ENCODE measurements at places on chromosomes 5 and 9.

DNA sequence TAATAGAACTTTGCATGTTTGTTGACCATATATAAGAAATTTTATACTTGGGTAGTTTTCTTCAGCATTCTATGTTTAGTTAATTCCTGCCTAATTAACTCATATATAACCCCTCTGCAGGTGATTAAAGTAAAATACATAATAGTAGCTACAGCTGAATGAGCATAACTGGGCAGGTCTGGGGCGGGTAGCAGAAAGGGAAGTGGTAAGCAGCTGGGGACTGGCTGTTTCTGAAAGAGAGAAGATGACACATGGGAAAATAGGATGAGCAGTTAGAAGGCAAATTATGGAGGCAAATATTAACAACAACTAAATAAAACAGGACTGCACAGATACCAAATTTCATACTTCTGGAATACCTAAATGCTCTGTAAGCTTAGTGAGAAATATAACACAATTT is 128.1 kb downstream of the CPLANE1 start:
- no peak for DNase-seq

DNA sequence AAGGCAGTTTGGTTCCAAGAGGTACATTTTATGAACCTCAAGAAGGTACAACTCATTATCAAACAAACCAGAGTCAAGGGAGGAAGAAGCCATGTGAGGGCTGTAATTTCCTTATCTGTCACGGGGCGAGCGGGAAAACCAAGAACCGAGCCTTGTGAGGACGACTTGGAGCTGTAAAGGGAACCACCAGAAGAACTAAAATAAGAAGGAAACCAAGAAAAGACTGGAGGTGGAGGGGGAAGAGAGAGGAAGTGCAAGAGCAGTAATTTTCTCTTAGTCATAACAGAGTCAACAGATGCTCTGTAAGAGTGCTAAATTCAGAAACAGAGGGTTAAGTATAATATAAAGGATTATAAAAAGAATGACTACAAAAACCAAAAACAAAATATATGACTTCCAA is 127.1 kb downstream of the DIRAS2 start:
- DNase-seq: no peak

DNA sequence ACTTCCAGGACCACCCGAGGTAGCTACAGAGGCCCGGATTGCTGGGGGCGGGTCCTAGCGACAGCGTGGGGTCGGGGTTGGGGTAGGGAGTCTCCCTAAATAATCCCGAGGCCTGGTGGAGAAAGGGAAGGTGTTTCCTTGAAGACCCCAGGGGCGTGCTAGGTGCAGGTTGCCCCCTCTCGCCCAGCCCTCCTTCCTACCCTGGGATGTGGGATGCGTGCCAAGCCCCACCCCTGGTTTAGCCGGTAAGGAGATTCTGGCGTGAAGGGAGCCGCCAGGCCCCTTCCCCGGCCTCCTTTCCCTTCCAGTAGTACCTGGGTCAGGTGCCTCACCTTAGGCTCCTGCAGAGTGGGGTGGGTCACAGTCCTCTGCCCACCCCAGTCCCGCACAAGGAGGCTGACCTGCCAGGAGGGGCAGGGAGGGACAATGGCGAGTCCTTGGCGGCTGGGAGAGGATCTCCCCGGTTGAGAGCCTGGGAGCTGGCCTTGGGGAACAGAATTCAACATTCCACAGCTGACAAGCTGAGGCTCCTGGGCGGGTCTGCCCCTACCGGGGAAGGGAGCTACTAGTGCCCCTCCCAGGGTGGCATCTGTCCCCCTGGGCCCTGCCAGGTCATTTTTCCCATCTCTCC is 674 bp downstream of the TSPAN17 start:
- no peak for DNase-seq

DNA sequence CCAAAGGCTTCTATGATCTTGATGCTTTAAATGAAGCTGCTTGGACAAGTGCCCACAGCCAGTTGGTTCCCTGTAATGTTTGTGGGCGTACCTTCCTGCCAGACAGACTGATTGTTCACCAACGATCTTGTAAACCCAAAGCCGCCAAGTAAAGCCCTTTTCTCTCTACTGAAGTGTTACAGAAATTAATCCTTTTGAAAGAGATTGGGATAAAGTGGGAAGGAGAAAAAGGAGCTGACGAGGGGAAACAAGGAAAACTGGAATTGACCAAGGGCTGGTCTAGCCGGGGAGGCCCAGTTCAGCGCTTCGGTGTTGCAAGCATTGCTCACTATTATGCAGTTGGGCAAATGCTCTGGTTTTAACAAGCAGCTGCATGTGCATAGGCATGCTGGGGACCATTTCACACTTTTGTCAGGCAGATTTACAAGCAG is 53.2 kb downstream of the ZNF474 start:
- no peak for DNase-seq

DNA sequence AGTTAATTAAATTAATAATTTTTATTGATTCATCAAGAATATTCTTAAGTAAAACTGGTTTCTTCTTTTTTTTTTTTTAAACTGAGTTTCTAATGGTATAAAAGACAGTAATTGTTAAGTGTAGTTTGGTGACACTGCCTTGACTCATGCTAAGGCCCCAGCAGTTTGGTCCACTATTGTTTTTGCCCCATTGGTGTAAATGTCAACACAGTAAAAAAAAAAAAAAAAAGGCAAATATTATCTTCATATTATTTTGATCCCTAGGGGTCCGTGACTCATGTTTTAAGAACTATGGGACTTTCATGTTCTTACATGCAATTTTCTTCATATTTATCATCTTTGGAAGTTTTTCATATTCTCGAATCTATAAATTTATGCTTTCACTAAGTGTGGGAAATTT is 29.2 kb upstream of the JAK2 start:
- no peak for DNase-seq
